Hematopoietic multipotent progenitor cell (in vitro differentiated cells): ENCODE measurements at places on chromosomes 2 and 18.

GRCh38 chr18:32777049-32777448 is 4.2 kb upstream of the KLHL14 start:
- no peak for DNase-seq

DNA sequence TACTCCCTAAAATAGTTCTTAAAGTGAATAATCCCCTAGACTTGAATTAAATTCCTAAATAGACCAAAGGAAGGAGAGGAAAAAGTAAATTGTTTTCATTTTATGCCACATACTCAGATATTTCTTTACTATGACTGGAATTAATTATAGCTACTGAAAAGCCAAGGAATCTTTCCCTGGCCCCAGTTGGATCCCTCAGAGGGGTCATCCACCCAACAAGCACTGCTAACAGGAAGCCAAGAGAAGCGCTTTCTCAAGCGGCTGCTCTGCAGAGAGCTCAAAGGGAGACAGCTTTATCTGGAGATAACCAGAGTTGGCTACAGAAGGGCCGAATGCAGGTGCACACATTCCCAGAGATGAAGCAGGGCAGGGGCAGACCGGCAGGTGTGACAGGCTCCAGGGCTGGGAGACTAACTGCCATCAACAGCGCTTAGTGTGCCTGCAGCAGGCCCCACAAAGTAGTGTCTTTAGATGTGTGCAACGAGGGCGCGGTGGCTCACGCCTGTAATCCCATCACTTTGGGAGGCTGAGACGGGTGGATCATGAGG is 51.1 kb downstream of the POLR1A start:
- DNase-seq, result no peak

DNA sequence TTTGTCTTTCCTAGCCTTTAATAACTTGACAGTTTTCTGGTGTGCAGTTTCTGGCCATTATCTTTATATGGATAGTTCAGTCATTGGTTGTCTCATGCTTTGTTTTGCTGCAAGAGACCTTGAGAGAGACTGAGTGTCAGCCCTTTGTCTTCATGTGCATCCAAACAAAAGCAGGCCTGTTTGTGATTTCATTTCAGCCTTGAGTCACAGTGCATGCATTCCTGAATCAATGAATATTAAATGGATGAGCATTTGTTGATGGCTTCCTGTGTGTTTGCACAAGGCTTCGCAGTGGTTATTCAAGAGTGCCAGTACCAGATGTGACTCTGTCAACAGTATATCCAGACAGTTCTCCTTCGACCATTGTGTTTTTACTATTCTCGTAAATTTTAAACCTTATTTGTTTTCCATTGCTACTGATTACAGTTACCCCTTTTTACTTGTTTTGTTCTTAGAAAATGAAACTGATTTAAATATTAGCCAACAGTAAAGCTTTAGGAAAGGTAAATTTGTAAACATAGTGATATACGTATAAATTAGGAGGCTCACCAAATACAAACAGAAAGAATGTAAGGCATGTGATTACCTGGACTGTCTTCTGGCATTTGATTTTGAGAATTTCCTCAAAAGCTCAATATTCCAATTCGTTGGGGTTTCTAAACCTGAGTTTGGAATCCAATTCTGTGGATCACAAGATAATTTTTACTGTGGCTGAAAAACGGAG is 319.8 kb downstream of the CTNNA2 start:
- DNase-seq, result no peak

DNA sequence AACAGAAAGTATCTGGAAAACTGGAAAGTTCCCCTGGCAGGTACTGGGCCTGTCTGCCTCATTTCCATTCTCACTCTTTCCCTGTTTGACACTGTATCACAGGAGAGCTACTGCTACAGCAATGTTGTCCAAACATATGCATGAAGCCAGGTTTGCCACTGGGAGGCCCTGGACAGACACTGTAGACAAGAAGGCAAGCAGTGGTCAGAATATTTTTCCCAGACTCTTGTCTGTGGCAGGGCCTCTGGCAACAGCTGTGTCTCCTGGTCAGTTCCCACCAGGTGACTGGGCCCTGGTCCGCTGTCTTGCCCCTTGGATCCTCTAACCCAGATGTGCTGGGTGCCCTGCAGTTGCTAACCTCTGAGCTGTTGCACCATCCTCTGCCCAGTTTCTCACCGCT is 178.9 kb upstream of the FANCL start:
- no peak for DNase-seq

DNA sequence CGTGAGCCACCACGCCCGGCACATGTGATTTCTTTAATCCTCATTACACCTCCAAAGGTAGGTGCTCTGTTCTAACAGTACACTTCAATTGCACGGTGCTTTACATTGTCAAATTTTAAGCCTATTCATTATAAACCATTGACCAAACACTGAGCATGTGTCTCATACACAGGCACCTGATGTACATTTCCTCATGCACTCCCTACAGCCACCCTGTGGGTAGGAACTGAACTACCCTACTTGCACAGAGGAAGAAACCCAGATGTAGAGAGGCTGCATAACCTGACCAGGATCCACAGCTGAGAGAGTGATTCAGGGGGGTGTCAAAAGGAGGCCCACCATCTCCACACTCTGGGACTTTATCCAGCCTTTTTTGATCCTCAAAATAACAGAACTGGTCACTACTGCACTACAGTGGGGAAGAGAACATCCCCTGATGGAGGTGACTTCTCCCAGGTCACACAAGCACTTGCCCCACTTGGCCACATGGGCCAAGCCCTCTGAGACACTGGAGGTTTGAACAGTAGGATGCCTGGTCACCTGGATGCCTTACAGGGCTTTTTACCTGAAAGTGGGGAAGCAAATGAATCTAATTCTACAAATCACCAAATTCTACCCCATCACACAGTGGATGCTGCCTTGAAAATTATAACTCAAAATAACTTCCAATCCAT is 6.9 kb upstream of the DPYSL5 start:
- DNase-seq, result no peak

GRCh38 chr2:134319596-134320254 is 65.9 kb downstream of the MGAT5 start:
- DNase-seq, result no peak

DNA sequence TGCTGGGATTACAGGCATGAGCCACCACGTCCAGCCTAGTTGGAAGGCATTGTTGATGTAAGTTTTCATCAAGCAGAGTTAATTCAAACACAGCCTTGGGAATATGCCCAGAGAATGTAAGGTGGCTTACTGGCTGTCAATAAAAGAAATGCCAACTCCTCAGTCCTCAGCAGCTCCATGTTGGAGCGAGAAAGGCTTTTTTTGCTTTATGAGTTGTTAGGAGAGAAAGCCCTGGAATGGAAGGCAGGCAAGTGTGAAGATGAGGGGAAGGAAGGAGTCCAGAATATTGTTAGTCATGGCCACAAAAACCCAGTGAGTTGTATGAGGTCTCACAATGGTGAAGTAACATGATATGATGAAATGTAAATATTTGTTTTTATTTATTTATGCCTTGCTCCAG is 57.1 kb downstream of the MAP4K4 start:
- no peak for DNase-seq

GRCh38 chr2:64467096-64467843 is 13.3 kb downstream of the LGALSL start:
- no peak for DNase-seq

DNA sequence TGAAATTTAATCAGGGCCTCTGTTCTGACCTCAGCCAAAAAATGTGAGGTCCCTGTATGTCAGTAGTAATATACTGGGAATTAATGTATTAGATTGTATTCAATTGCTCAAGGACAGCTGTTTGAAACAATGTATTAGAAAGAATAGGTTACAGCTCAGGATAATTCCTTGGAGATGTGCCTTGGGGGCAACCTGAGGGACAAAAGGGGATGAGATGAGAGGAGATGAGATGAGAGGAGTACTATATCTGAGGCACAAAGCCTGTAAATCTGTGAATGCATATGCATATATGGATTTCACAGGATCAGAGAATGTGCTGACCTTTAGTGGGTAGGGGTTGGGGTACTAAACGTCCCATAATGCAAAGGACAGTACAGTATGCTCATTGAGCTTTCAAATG is 80.9 kb downstream of the NRXN1 start:
- DNase-seq, result no peak

- DNase-seq, result no peak
Observed at GRCh38 chr2:138112536-138112935, 148.3 kb downstream of the HNMT start.

DNA sequence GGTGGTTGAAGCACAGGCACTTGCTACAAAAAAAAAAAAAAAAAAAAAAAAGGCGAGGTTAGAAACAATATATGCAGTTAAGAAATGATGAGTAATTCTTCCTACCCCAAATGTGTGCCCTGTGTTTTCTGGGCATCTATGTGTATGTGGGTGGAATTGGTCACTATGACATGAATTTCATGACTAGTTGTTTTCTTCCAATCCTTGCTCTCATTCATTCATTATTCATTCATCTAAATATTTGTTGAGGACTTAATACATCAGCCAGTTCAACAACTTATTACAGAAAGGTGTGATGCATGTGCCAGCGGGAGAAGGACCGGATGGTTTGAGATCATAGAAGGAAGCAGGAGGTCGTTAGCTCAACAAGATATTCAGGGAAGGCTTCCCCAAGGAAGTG is 8.3 kb upstream of the EGR4 start:
- DNase-seq, result no peak
